ENCODE measurements at places on chromosomes 5 and 9.
A peak's percentile ranks its signal among the peaks of the same experiment; 100 is the strongest.

DNA sequence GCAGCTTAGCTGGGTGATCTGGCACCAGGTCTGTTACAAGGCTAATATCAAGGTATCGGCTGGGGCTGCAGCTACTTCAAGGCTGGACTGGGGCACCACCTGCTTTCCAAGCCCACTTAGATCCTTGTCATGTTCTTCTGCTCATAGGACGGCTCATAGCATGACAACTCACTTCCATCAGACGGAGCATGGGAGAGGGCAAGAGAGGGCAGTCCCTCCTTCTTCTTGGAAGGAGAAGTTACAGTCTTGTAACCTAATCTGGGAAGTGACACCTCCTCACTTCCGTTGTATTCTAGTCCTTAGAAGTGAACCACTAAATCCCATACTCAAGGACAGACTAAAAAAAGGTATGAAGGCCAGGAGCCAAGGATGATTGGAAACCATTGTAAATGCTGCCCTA, 258.2 kb downstream of the MAST4 start:
- DNase-seq = no peak

DNA sequence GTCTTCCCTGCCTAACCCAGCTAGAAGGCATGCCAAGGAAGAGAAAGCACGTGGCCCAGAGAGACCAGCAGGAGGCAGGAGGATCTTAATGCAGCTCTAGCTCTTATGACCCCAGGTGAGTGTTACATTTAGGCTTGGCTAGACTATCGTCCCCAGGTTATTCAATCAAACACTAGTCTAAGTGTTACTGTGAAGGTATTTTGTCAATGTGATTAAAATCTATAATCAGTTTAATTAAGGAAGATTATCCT, 483.7 kb downstream of the BNC2 start:
- DNase-seq = no peak

DNA sequence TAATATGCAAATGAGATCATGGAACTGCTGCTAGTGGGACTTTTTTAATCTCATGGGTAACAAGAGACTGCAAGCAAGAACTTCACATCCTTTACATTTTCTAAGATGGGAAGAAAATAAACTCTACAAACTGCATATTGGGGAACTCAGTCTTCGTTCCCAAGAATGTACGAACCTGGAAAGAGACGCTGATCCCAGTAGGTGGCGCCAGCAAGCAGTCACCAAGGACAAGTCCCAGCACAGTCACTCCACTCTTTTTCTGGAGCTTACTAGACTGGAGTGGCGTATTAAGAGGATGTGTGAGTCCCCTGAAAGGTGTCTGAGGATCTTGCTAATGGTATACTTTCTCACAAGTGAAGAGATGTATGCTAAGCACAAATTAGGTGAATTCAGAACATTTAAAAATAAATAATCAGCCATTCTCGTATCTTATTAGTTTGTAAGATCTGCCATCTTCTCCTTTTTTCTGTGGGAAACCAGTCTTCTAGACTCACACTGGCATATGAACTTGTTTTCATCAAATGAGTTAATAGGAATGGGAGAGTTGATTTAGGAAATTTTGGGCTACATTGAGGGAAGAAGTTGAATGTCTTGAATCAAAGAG, 16.0 kb upstream of the PUM3 start:
- DNase-seq = peak; percentile 79

DNA sequence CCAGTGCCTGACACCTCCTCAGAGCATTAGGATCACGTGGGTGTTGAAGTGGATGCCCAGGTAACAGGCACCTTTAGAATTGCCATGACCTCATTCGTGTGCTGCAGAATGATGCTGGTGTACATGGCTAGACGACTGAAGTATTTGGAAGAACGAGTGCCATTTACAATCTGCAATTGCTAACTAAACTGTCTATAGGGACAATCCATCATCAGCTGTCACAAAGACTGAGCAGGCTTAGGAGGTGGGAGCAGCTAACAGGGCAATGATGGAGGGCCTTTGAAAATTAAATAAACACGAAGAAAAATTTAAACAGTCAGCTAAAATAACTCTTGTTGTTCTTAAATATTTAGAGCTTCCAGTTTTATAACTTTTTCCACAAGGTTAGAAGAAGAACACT, 375.8 kb downstream of the GADD45G start:
- no peak for DNase-seq

GRCh38 chr5:124659798-124660197, 86.6 kb downstream of the ZNF608 start:
- DNase-seq = no peak

- no peak for DNase-seq
These were observed 333.7 kb downstream of the ELAVL2 start for GRCh38 chr9:23492126-23493002.

DNA sequence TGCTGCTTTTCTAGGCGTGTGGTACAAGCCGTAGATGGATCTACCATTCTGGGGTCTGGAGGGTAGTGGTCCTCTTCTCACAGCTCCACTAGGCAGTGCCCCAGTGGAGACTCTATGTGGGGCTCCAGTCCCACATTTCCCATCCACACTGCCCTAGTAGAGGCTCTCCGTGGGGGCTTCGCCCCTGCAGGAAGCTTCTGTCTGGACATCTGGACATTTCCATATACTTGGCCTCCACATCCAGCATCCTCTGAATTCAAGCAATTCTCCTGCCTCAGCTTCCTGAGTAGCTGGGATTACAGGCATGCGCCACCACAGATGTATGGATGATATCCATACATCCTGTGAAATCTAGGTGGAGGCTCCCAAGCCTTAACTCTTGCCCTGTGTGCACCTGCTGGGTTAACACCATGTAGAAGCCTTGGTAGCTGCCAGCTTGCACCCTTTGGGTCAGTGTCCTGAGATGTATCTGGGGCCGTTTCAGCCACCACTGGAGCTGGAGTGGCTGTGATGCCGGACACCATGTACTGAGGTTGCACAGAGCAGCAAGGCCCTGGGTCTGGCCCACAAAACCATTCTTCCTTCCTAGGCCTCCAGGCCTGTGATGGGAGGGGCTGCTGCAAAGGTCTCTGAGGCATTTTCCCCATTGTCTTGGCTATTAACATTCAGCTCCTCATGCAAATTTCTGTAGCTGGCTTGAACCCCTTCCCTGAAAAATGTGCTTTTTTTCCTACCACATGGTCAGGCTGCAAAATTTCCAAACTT, 84.0 kb downstream of the EHMT1 start:
- DNase-seq = no peak

DNA sequence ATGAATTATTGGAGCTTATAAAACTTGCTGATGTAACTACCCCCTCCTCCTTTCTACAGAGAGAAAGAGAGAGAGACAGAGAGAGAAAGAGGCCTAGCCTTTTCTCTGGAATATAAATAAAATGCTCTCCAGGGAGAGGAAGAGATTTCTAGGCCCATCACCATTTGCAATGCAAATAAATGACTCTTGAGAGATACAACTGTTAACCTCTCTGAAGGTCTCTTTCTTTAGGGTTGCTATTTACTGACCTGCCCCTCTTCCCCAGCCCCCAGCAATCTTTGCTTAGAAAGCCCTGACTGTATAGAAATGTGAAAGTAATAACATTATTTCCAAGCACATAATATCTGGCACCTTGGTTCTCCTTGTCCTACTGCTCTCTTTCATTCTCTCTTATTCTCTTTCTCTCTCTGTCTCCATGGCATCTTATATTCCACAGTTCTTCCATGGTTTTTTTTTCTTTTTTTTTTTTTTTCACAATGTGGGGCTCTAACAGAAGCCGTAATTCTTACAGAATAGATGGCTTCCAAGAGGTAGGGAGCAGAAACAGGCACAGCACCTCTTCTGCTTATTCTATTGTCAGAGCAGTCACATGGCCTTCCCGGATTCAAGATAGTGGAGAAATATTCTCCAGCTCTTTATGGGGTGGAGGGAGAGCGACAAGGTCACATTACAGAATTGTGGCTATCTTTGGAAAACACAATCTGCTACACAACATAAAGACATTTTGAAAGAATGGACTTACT, 1087.9 kb upstream of the NUDT12 start:
- no peak for DNase-seq

- no peak for DNase-seq
These were observed 77.6 kb downstream of the C5orf15 start for GRCh38 chr5:133890776-133891280.
